ENCODE measurements at places on chromosomes 3 and 15.

- DNase-seq = no peak
Observed at GRCh38 chr15:27036210-27036609, 65.2 kb downstream of the GABRG3 start.

- DNase-seq = no peak
Observed at GRCh38 chr3:65107174-65107573, 419.4 kb upstream of the ADAMTS9 start.

- no peak for DNase-seq
Observed at GRCh38 chr3:197580253-197580691, 24.5 kb upstream of the BDH1 start.

DNA sequence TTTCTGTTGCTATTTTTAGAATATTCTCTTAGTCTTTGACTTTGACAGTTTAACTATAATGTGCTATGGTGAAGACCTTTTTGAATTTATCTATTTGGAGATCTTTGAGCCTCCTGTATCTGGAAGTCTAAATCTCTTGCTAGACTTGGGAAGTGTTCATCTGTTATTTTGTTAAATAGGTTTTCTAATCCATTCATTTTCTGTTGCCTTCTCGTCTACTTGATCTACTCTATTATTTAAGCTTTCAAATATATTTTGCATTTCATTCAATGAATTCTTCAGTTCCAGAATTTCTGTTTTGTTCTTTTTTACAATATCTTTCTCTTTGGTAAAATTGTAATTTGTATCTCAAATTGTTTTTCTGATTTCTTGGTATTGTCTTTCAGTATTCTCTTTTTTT, 47.8 kb downstream of the LEKR1 start:
- no peak for DNase-seq

- DNase-seq = no peak
Observed at GRCh38 chr15:77892335-77892734, 185.2 kb downstream of the TBC1D2B start.

DNA sequence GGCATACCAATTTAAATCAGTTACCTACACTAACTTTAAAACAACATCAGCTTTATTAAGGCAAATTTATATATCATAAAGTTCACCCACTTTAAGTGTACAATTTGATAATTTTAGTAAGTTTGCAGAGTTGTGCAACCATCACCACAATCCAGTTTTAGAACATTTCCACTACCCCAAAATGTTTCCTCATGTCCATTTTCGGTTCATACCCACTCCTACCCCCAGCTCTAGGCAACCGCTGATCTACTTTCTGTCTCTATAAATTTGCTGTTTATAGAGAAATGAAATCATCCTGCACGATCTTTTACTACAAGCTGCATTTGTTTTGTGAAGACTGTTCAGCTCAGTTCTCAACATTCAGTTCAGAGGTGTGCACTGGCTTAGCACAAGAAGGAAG, 31.5 kb upstream of the FAM81A start:
- DNase-seq = no peak

DNA sequence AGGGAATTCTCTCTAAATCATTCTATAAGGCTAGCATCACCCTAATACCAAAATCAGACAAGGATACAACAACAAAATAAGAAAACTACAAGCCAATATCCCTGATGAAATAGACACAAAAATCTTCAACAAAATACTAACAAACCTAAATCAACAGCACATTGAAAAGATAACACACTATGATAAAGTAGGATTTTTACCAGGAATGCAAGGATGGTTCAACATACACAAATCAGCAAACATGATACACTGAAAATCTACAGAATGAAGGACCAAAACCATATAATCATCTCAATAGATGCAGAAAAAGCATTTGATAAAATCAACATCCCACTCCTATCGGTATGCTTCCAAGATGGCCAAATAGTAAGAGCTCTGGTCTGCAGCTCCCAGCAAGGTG, 39.5 kb downstream of the ALDH1A2 start:
- DNase-seq = no peak

DNA sequence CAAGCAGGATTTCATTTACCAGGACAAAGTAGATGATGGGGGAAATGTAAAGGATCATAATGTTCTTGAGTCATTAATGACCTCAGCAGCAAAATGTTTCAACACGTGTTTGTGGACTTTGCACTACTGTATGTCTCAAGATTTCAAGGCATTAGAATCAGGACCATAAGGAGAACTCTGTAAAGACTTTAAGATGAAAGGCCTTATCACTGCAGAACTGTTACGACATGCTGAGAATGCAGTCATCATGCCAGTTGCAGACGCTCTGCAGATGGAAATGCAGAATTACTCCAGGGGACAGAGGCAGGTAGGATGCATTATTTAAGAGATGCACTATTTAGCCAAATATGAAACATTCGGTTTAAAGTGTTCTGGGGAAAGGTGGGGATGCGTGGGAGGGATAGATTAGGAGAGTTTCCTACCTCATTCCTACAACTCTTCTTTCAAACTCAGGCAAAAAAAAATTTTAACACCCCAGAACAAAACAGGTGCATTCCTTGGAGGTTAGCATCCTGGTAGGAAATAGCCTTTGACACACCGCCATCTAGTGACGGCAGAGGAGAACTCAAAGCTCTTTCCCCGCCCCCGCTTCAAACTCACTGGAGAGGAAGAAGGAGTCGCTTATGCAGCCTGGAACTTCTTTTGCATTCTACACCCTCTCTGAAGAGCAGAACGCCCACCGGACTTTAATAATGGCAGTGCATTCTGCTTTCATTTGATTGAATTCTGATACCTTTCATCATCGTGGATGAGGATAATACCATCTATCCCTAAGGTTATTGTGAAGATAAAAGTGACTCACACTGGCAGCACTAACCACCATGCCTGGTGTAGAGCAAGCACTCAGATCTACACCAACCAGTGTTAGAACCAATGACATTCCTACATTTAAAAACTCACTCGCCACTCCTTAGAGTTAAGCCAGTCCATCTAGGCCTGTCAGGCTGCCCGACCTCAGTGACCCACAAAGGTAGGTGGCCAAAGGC, 43.1 kb upstream of the TOPAZ1 start:
- peak; percentile 43 for DNase-seq

- DNase-seq = no peak
Observed at GRCh38 chr15:52021128-52021671, 2.2 kb downstream of the MAPK6 start.

- DNase-seq = no peak
Observed at GRCh38 chr3:138474163-138474562, 39.7 kb downstream of the ESYT3 start.

DNA sequence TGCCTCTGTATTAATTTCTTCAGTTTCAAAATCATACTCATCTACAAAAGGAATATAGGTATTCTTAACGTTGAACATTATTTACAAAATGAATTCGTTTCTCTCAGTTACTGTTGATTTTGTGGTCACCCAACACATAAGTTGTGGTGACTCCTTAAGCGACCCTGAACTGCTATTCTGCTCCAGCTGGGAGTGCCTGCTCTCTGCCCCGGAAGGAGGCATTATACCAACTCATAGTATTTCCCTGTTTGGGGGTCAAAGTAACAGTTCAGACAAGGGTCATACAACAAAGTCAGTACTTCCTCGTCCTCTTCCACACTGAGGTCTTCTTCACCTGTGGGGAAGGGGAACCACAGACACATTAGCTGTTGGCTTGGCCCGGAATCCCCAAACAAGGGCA, 75.7 kb upstream of the FAM3D start:
- no peak for DNase-seq

DNA sequence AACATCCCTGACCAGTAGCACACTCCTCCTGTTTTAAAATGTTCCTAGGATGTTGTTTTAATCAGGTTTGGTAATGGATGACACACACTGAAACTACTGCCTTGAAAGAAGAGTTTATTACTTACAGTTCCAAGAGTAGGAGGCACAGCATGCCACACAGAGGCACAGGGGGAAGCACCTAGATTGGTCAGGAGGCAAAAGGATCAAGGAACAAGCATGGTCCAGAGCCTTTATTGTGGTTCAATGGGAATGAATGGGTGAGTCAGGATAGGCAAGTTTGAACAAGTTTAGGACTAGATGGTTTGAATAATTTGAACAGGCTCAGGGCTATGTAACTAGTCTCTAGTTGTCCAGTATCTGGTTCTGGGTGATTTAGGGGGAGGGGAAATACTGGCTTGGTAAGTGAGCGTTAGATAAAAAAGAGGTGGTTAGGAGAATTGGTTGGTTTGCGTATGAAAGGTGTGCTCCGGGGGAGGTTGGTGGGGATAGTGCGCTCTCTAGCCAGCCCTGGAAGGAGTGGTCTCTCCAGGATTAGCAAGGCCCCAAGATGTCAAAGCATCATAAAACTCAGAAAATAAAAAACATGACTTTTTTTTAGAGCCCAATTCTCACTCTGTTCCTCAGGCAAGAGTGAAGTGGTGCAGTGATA, 35.1 kb downstream of the TMOD3 start:
- no peak for DNase-seq

GRCh38 chr3:65246561-65246960, 558.8 kb upstream of the ADAMTS9 start:
- no peak for DNase-seq

DNA sequence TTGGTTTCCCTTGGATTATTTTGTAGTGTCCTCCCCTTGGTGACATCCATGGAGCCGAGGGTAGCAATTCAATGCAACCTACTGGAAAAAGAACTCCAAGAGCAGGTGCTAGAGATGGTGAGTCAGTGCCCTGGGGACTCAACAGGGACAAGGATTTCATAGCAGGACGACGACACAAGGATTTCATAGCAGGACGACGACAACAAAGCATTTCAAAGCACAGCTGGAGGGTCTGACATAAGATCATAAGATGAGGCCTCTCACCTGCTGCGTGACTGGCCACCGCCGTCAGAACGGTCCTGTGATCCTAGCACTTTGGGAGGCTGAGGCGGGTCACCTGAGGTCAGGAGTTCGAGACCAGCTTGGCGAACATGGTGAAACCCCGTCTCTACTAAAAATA, 22.5 kb downstream of the NRROS start:
- peak; percentile 18 for DNase-seq

GRCh38 chr3:185330644-185331043, 32.3 kb upstream of the MAP3K13 start:
- DNase-seq = peak; percentile 23

DNA sequence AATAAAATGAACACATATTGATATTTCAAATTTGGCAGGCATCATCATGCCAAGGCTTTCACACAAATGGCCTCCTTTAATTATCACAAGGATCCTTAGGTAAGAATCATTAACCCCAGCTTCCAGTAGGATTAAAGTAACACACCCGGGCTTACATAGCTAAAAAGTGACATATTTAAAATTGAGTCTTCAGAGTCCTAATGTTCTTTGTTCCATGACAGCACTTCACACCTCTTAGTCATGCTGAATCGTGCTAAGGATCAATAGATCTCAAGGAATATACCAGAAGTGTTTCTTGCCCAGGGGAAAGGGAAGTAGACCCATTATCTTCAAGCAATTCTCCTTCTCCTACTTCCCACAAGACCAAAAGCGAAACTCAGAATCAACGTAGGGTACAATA, 76.6 kb upstream of the SOX2 start:
- DNase-seq = no peak

DNA sequence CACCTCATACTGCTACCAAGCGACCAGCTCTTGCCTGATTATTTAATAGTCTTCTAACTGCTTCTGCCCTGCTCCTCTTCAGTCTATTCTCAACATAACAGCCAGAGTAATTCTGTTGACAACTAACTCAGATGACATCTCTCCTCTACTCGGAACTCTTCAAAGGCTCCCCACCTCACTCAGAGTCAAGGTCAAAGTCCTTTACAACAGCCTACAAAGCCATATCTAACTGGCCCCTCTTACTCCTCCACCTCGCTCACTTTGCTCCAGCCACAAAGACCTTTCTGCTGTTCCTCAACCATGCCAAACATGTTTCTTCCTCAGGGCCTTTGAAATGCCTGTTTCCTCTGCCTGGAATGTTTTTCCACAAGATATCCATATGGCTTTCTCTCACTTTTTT, 43.6 kb downstream of the PIK3R4 start:
- DNase-seq = no peak

DNA sequence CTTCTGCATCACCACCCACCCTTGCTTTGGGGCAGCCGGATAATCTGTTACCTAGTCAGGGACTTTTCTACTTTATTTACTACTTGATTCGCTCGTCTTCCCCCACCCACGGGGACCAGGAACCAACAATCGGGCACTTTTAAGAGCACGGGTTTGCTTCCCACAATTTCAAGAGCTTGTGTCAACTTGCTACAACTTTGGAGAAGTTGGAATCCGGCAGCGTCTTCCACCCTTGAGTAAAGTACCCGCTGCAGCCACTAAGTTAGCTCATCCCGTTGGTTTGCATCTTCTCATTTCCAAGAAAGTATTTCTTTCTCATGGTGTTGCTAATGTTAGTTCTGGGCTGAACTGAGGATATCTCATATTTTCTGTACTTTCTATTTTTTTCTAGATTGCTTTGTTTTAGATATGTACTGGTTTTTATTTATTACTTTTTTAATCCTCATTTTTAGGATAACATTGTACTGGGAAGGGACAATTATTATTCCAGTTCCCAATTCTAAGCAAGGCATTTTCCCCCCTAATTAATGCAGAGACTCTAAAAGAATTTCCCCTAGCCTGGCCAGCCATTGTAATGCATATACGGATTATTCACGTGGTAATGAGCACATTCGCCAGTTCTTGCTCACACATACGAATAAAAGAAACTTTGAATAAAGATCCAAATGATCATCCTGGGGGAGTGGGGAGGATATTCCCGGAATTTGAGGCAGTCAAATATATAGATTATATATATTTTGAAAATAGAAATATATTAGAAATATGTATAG, 4.0 kb downstream of the SOX2 start:
- no peak for DNase-seq

- no peak for DNase-seq
Observed at GRCh38 chr3:16067837-16068471, 106.5 kb upstream of the GALNT15 start.

- DNase-seq = no peak
Observed at GRCh38 chr15:82570721-82571508, 30.7 kb upstream of the RPS17 start.

GRCh38 chr3:71330505-71330904, 253.0 kb downstream of the FOXP1 start:
- no peak for DNase-seq

DNA sequence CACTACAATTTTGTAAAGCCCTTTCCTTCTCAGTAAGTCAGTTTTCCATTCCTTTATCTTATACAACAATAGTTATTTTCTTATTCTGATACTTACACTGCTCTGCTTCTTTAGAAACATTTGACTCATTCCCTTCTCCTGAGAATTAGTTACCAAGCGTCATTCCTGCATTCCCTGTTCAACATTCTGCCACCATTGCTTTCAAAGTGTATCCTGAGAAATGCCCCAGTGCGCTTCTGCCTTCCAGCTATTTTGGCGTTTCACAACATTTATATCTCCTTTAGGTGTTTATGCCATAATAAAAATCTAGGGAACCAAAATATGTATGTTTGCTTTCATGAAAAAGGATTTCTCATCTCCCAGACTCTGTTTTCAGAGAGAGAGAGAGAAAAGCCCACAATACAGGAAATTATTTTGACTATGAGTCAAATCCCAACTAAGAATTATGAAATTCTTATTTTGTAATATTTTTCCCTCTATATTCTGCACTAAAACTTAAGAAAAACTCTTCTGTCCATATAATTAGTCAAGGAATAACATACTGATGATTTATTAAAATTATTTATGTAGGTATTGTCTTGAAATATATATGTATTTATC, 118.2 kb upstream of the RAP2B start:
- no peak for DNase-seq

Data from NCI-H1092 treated with DMSO at 0.1 percent for 48 hours (cell line).